ENCODE measurements at places on chromosomes 3 and 15.

- no peak for DNase-seq
Measured at GRCh38 chr15:57379487-57379886, 3.2 kb downstream of the CGNL1 start.

GRCh38 chr3:37604336-37604833 lies 257.3 kb upstream of the CTDSPL start:
- no peak for DNase-seq

- DNase-seq, result no peak
Measured at GRCh38 chr3:12990781-12991480, 82.3 kb downstream of the IQSEC1 start.

- DNase-seq, result no peak
Measured at GRCh38 chr15:68612979-68613740, 34.4 kb downstream of the CORO2B start.
